Skin of body (tissue), 3 donors: ENCODE measurements at places on chromosomes 6 and 20. TPM values are rescaled to one million over a fixed set of nuclear protein-coding genes. Genes with fewer than 3 reads are reported as not detected.
A peak's percentile ranks its signal among the peaks of the same experiment; 100 is the strongest.

- no peak for DNase-seq
Observed at GRCh38 chr6:69408886-69409285, 387.9 kb downstream of the LMBRD1 start.

- no peak for DNase-seq
Observed at GRCh38 chr6:161596807-161597520, 323.1 kb upstream of the AGPAT4 start.

DNA sequence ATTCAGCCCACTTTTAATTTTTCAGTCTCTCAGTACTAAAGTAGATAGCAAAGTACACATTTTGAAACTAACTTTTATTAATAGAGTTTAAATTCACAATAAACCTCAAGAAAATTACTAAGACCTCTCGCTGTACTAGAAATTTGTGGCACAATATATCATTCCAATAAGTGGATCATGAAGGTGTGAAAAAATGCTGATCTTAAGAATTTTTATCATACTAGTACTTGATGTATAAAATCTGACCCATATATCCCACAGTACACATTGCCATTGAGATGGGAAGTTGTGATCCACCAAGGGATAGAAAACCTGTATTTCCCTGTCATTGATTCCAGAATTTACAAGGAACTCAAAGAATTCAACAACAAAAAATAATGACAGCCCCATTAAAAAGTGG, 85.7 kb downstream of the DCDC2 start:
- no peak for DNase-seq

DNA sequence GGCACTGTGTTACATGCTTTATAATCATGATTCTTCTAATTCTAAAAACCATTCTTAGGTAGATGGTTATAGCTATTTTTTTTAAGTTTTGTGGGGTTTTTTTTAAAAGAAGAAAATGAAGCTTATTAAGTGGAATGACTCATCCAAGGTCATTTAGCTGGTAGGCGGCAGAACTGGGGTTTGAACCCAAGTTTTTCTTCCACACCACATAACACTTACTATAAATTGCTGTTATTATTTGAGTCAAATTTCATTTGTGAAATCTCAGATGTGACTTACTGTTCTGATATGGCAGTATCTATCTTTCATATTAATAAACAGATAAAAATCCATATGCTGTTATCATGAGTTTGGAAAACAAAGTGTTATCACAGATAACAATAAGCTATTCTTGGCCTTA, 10.4 kb upstream of the COL10A1 start:
- DNase-seq: no peak

DNA sequence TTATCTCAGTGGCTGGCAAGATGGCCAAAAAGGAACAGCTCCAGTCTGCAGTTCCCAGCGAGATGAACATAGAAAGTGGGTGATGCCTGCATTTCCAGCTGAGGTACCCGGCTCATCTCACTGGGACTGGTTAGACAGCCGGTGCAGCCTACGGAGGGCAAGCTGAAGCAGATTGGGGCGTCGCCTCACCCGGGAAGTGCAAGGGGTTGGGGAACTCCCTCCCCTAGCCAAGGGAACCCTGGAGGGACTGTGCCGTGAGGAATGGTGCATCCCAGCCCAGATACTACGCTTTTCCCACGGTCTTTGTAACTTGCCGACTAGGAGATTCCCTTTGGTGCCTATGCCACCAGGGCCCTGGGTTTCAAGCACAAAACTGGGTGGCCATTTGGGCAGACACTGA, 324.7 kb downstream of the GJA1 start:
- no peak for DNase-seq

GRCh38 chr20:6735942-6736845, 31.3 kb upstream of the BMP2 start:
- DNase-seq: no peak

GRCh38 chr6:119633461-119633860, 283.9 kb upstream of the MAN1A1 start:
- DNase-seq: no peak

- DNase-seq: no peak
Observed at GRCh38 chr6:157937916-157938315, 43.7 kb upstream of the SYNJ2 start.

DNA sequence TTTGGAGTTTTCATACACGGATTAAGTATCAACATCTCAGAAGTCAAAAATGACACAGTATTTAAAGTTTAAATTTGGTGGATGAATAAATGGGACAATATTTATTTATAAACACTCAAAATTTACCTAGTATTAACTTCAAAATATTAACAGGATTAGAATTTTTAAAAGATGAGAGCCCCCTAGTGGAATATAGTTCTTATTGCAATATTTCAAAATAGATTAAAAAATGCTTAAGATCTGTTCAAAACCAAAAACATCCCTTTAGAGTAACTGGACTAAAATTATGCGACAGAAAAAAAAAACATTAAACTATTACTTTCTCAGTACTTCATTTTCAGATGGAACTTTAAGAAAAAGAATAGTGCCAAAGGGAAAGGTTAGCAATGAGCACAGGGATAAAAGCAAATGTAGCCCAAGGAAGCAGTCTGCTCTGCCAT, 56.6 kb downstream of the SNX14 start:
- no peak for DNase-seq

- DNase-seq: no peak
Observed at GRCh38 chr6:135115411-135115810, 60.8 kb upstream of the HBS1L start.

DNA sequence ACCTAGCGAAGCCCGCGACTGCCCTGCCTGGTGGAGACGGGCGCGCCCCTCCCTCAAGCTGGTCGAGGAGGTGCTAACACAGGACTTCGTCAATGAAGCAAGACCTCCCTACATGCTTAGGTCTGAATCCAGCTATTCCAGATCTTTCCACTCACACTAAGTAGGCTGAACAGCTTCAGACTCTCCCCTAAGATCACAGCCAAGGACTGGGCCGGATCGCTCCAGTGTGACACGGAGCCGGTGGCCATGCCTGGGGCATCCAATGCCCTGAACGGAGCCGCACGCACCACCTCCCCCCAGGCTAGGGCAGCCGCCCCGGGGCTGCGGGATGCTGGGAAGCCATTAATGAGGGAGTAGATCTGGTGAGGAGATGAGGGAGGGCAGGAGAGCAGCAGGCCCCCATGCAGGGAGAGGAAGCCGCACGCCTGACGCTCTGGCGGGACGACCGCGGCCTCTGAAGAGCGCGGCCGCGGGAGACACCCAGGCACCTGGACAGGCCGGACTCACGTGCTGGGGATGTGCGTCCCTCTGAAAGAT, 200.0 kb downstream of the WDR27 start:
- no peak for DNase-seq

- DNase-seq: peak; percentile 76
Observed at GRCh38 chr20:44609516-44610312, 27.3 kb downstream of the PKIG start.

DNA sequence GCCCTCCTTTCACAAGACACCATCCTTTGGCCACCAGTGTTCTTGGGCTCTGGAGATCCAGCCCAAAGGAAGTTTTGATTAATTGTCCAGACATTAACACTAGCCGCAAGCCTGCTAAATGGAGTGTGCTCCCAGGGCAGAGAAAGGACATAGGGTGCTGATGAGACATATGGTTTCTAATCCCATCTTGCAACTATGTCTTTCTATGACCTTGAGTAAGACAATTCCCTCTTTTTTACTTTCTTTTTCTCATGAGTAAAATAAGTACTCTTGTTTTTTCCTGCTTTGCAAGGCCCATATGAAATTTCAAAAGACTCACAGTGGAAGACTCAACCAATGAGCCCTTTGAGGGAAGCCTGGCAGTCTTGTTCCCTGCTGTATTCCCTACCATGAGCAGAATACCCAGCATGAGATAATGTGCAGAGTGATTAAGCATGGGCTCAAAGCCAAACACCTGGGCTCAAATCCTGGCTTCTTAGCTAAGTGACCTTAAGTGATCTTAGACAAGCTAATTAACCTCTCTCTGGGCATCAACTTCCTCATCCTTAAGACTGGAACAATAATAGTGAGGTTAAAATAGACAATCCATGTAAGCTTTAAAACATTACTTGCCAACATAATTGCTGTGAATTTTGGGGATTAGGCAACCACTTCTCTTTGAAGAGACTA, at the start of gene WFDC10B:
Gene WFDC10B, minus strand, starts transcription at position 51 of the 669 bp plus-strand sequence. CDS start 19,027 bp downstream, outside the sequence.
- DNase-seq: peak; percentile 31

DNA sequence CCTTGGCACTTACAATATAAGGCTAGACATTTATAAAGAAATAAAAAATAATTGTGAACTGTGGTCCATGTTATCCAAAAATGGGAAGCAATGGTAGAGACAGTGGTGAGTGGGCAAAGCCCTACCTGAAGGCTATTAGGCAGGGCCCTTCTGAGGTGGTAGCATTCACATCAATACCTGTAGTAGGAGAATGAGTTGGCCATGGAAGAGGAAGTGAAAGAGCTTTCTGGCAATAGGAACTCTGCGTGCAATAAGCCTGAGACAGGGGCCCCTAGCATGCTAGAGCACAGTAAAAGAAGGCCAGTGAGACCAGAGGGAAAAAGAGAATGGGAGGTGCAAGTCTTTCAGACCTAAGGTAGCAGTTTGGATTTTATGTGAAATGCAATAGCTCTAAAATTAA, 754.5 kb downstream of the PTPRT start:
- no peak for DNase-seq

DNA sequence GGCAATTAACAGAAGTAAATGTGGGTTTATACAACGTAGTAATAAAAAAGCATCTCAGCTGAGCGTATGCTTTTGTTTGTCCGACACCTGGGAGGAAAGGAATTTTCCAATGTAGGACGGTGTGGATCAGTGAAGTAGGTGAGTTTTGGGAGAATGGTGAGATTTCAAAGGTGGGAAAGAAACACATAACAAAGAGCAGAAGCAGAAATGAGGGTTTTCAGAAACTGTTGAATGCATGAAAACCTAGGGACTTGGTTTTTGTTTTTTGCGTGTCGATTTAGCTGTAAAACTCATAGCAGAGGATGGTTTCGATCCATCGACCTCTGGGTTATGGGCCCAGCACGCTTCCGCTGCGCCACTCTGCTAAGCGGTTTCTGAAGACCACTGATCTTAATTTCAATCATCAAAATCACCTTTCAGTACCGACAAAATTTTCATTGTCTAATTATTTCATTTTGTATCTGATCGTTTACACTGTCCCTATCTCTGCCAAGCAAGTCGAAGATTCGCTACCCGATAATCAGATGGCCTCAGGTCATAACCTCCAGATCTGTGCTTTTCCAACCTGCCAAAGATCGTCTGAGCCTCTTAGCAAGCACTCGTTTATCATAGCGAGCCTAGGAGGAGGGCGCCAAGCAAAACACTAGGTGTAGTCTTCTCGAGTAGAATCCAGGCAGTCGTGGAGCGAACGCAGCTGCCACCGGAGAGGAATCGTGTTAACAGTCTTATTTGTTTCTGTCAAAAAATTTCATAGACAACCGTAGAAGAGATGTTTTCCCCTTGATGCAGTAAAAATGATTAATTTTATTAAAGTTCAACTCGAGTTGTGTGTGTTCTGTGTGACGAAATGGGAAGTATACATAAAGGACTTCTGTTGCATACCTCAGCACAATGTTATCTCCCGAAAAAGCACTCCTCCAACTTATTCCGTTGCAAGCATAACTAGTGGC, 20.9 kb upstream of the POM121L2 start:
- peak; percentile 29 for DNase-seq

GRCh38 chr6:93917216-93917615, 497.9 kb upstream of the EPHA7 start:
- no peak for DNase-seq

DNA sequence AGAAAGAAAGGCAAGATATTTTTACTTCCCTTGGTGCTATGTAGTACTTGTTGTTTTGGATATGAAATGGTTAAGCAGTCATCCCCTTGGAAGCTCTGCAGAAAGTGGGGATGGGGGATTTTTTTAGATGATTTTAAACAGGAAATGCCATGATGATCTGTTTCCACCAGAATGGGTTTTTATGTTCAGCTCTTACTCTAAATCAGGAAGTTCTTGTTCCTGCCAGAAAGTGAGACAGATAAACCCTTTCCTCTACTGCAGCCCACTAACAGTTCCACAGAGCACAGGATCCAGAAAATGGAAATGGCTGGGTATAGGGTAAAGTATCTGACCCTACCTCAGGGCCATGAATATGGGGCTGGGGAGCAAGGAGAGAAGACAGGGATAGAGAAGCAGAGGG, 32.1 kb upstream of the PPP1R3G start:
- DNase-seq: peak; percentile 67

DNA sequence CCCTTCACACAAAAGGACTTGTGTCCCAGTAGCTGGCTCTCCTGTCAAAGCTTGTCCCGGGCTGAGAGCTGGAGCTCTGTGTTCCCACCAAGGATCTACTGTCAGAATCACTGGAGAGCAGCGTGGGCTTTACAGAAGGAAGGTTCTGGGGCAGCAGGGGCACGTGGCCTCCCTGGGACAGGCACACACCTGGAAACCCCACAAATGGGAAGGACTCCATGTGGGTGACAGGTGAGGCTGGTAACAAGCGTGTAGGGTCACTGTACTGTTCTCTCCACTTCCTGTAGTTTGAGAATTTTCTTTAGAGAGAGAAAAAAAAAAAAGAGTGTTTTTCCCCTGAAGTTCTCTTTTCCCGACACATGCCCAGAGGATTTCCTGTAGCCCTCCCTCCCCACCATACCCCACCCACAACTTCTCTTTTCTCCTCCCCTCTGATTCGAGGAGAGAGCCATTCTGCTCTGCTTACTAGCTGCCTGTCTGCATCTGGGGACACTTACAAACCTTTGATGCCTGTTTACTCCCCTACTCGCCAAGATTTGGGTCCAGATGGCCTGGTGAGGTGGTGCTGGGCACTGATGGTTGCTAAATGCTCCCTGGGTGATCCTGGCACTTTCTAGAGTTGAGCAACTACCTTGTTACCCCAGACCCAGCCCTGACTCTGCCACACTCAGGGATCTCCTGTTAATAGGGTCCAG, 84.1 kb upstream of the SIRPA start:
- peak; percentile 29 for DNase-seq

AIF1 gene
- total RNA-seq: 23.8 TPM

SLC23A2 gene
- 13.4 TPM for total RNA-seq

LY6G6C gene
- total RNA-seq: 20.4 TPM

COL19A1 gene
- 2.3 TPM for total RNA-seq

GPR63 gene
- total RNA-seq: 1.5 TPM

SLC22A16 gene
- 2.0 TPM for total RNA-seq

CST5 gene
- total RNA-seq: not detected
